Activated CD8-positive, alpha-beta T cell treated with anti-CD3 and anti-CD28 coated beads for 36 hours (primary cell): ENCODE measurements at places on chromosomes 11 and 22. TPM values are rescaled to one million over a fixed set of nuclear protein-coding genes. Genes with fewer than 3 reads are reported as not detected.

DNA sequence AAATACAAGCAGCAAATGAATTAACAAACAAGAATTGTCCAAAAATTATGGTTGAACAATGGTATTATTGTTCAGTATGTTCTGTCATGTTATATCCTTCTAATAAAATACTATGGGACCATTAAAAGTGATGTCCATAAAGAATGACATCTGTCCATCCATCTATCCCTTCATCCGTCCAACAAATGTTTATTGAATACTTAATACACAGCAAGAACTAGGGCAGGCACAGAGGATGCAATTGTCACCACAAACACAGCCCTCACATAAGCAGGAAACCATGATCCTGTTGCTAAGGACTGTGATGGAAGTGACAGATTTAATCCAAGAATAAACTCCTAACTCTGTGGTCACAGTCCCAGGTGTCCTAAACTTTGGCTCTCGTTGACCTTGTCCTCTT is 20.7 kb upstream of the B3GAT1 start:
- no peak for DNase-seq

DNA sequence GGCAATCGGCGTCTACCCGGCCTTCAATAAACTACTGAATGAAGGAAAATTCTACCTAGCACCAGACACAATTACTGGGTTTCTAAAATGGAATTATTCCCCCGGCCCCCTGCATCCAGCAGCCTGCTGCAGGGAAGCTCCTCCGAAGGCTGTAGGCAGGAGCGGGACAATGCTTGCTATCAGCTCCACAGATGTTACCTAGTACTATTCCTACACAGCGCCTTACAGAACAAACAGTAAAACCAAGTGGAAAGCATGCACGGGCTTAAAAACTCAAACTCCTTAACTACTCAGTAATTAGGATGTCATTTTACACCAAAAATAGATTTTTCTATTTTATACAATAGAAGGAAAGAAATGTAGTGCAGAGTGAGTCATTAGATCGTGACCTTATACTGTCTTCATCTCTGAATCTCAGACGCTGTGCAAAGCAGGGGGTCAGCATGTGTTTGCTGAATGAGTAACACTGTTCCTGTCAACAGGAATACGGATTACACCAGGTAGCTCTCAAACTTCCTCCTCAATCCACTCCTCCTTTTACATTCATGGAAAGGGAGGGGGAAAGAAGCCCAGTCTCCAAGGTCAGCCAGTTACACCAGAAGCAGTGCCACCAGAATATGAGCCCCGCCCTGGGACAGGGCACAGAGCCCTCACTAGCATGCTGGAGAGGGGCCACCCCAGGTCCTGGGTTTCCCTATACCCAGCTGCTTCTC is 74.9 kb downstream of the PACSIN2 start:
- no peak for DNase-seq

DNA sequence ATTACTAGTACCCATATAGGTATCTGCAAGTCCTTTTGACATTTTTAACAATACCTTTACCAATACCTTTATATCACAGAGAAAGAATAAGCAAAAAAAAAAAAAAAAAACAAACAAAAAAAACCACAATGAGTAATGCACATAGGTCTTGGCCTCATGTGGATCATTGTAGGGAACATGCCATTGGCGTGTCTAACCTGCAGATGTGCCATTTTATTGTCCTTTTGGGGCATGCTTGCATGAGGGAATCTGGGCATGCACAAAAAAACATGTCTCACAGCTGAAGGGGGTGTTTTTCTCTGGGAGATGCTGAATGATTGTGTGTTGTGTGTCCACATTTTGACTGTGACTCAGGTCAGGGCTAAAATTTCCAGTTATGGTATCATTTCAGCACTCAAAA is 361.6 kb downstream of the GUCY1A2 start:
- DNase-seq = no peak

GRCh38 chr22:31734512-31734911 is 15.4 kb downstream of the PRR14L start:
- DNase-seq = no peak

DNA sequence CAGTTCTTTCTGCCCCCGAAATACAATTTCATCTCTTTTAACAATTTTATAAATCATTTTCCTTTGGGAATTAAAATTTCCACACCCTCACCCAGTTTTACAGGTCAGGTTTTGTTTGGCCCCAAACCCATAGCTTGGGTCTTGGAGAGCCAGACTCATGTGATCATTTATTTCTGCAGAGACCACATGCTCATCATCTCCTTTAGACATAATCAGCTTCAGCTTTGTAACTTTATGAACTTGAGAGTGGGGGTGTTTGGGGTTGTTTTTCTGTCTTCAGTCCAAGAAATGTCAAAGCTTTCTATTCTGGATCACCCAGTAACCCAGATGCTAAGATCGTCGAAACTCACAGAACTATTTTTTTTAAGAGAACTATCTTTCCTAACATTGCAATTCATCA is 70.9 kb downstream of the DBX1 start:
- no peak for DNase-seq

GRCh38 chr22:50244420-50245213 is at the start of gene TUBGCP6:
TSS of gene TUBGCP6 (minus strand) at chr22:50245023. CDS start at chr22:50244459, 564 bp downstream.
- peak; percentile 96 for DNase-seq

DNA sequence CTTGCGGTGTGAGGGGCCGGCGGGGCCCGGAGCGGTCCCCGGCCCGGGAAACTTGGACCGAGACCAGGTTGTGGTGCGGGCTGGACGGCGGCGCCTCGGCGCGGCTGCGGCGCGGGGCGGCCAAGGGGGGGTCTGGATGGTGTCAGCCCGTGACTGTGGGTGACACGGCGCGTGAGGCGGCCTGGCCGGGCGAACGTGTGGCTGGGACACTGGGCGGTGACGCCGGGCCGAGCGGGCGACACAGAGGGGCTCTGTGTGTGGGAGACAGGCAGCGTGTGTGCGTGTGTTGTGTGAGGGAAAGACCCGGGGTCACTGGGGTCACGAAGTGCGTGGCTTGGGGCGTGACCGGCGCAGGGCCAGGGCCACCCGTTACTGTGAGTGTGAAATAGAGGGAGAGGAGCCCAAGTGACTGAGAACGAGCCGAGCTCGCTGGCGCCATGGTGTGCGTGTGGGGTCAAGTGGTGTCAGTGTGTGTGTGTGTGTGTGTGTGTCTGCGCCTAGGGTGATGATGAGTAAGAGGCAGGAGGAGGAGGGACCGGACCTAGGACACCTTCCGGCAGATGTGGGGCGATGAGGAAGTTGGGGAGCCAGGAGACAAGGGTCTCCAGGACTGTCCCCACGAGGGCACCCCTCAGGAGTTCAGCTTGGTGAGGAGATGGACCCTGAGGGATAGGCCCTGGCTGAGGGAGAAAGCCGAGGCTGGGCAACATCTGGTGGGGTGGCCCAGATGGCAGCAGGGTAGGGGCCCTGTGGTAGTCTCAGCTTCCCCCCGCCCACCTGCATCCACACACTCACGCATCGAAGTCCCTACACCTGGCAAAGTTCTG is 817 bp downstream of the RELT start:
- peak; percentile 81 for DNase-seq

GRCh38 chr11:109123816-109124787 is 297.9 kb upstream of the C11orf87 start:
- DNase-seq = no peak

GRCh38 chr11:113110046-113110445 is 148.8 kb downstream of the NCAM1 start:
- no peak for DNase-seq

DNA sequence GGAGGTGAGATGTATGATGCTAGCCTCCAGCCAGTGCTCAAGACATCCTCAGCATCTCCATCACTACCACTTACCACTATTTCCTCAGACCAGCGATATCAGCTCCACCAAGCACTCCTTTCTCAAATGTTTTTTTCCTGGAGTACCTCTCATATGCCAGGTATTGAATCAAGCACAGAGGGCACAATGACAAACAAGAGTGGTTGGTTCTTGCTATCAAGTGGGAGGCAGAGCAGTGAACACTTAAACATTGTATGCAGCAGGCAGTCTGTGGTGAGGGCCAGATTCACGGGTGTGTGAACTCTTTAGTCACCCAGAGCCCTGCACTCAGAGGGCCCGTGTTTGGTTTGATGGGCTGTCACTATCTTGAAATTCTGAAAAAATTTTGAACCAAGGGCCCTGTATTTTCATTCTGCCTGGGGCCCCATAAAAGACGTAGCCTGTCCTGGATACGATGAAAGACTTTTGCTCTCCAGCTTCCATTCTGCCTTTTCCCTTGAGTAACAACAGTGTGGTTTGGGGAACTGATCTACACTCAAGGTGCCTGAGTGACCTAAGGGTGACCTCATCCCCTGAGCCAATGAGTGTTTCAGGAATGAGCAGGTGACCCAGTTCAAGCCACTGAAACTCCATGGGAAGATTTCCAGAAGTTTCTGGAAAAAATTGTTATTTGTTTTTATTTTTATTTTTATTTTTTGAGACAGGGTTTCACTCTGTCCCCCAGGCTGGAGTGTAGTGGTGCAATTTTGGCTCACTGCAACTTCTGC is 348.4 kb upstream of the NARS2 start:
- DNase-seq = no peak

GRCh38 chr11:95692526-95693260 is 96.9 kb downstream of the FAM76B start:
- DNase-seq = no peak

CDC45 gene
- total RNA-seq = 111 TPM

MISFA gene
- 1.1 TPM for total RNA-seq

SMIM35 gene
- total RNA-seq = 0.27 TPM

DTX4 gene
- total RNA-seq = 0.16 TPM

C11orf42 gene
- not detected for total RNA-seq

RAPSN gene
- 0.36 TPM for total RNA-seq

OPCML gene
- not detected for total RNA-seq

MYO18B gene
- total RNA-seq = 1.8 TPM

UPB1 gene
- total RNA-seq = 0.16 TPM

LRRC32 gene
- total RNA-seq = 23.2 TPM
